ENCODE measurements at places on chromosomes 6 and 20.

DNA sequence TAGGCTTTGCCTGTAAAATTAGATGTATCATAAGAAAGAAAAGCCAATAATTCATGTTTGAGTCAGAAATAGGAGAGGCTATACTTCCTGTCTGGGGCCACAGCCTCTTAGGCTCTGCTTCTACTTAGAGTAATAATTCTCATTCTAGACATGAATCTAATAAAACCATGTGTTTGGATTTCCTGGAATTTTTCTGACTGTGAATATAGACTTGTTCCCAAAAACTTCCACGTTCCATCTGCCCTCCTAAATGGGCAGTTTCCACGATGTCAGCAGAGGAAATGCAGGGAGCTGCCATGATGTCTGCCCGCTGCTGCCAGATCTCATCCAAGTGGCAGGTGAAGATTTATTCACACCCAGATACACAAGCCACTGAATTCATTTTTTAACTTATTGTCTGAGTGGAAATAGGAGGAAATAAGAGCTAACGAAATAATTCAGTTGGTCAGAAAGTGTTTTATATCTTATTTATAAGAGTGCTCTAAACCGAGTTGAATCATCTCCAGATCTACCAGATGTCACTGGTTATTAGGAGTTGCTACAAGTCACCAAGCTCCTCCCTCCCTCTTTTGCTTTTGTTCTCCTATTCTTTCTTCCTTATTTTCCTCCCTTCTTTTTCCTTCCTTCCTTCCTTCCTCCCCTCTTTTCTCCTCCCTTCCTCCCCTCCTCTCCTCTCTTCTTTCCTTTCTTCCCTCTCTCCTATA, 69.3 kb downstream of the ALDH8A1 start:
- DNase-seq = no peak

- no peak for DNase-seq
Observed at GRCh38 chr20:47456041-47456537, 45.6 kb upstream of the NCOA3 start.

DNA sequence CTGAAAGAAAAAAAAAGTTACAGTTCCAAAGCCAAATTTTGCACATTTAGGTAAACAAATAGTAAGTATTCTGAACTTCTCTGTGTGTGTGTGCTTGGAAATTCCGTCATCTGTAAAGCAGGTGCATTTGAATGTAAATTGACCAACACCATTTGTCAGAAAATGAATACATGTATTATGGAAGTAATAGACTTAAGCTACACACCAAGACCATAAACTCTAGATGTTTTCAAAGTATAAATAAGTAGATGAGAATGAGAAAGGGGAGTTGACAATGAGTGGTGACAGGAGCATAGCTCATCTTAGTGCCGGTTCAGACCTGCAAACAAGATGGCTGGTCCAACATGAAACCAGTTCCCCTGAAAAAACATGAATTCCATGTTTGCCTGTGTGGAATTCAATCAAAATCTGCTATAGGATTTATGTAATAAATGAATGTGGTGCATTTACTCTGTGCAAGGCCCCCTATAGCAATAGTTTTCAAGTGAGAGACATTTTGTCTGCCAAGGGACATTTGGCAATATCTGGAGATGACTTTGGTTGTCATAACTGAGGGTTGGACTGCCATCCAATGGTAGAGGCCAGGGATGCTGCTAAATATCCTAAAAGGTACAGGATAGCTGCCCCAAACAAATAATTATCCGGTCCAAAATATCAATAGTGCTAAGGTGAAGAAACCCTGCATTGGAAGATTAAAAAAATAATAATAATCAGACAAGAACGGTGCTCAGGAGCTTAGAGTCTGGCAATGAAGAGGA, 11.0 kb upstream of the FILIP1 start:
- DNase-seq = no peak

- peak; percentile 48 for DNase-seq
Observed at GRCh38 chr6:166435574-166435973, 52.8 kb upstream of the MPC1 start.

DNA sequence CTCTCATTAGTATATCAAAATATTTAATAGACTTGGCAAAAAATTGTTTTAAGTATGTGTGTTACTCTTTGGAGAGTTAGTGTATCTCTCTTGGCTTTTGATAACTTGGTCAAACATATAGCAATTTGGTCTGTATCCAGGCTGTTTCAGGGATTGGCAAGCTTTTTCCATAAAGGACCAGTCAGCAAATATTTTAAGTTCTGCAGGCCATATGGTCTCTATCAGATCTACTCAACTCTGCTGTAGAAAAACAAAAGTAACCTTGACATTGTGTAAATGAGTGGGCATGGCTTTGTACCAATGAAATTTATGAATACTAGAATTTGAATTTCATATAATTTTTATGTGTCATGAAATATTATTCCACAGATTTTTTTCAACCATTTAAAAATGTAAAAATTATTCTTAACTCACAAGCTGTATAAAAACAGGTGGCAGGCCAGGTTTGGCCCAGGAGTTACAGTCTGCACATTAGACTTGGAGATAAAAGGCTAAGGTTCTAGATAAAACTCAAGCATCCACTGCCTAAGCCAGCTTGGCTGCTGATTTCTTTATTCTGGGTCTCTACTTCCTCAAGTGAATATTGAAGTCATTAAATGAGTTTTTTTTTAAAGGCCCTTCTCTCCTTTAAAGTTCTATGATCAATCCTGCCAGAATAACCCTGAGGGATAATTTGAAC, 13.7 kb downstream of the GSTA4 start:
- no peak for DNase-seq
